ENCODE measurements at places on chromosomes 1 and 21.

GRCh38 chr1:162159515-162159914 is 90.0 kb downstream of the NOS1AP start:
- DNase-seq, result no peak

GRCh38 chr1:156608981-156609380 is 7.7 kb upstream of the GPATCH4 start:
- DNase-seq, result peak; percentile 48

DNA sequence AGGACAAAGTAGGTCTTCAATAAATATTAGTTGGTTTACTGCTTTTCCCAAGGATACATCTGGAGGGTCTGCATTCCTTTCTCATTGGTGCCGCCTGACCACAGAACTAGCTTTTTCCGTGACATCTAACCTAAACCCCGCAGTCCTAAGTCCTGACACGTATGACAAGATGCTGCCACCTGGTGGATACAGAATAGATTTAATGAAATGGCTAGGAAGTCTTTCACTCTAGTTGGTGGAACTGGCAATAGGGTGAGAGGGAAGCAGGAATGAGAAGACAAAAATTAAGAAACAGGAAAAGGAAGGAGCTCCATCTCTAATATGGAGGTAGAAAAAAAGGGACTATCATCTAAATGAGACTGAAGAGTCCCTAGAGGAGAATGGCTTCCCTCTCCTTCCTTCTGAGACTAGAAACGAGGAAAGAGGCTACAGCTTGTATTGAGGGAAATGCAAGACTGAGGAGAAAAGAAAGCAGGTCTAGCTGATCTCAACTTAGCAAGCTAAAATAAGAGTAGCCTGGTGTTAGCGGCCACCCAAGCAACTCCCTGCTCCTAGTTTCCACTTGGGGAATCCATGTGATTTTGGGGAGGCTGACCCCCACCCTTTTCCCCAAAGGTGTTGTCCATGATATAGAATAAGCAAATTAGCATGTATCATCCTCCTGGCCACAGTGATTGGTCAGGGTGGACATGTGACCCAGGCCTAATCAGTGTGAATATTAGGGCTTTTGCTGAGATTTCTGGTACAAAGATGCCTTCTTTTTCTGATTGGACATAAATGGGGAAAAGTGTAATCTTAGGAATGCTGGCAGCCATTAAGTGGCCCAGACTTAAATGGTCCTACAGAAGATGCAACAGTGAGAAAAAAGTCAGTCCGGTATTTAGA is 5.9 kb downstream of the RFX5 start:
- peak; percentile 73 for DNase-seq

- DNase-seq, result peak; percentile 42
Observed at GRCh38 chr1:154186177-154186576, 5.7 kb downstream of the TPM3 start.

GRCh38 chr1:5686195-5686594 is 306.0 kb downstream of the NPHP4 start:
- DNase-seq, result no peak

GRCh38 chr1:58983633-58984245 is 199.9 kb upstream of the JUN start:
- DNase-seq, result no peak

- DNase-seq, result no peak
Observed at GRCh38 chr1:3014443-3015268, 6.6 kb upstream of the ACTRT2 start.

DNA sequence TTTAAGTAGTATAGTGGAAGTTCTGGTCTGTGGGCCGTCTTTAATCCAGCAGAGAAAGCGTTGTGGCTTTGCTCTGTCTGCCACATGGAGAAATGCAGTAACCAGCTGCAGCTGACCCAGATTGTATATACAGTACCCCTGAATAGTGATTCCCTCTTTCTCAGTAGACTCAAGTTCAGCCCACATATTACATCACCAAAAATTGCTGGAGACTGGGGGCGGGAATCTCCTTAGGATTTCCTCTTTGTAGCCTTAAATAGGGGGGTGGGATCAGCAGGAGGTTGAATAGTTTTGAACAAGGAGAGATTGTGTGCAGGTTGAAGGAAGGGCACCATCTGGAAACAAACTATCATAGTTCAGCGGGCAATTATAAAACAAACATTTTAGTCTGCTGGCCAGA is at the start of gene ANGPTL1:
Gene ANGPTL1 (minus strand): TSS at position 134 of the 400 bp plus-strand sequence. CDS start 5,301 bp downstream, outside the sequence.
- no peak for DNase-seq

DNA sequence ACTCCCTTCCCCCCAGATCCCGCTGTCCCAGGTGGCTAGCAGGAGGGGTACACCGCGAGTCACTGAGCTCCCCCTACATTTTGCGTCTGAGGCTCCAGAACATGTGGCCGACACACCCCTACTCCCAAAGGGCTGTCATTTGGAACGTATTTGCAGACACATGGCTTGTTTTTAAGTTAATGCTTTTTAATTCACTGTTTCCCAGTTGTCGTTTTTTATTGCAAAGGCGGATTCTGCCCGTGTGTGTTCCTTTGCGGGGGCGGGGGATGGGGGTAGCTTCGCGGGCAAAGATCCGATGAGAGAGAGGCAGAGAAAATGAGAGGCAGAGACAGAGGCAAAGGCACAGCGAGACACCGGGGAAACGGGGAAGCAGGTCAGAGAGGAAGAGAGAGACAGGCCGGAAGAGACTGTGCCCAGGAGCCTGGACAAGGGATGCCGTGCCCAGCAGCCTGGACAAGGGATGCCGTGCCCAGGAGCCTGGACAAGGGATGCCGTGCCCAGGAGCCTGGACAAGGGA is 270.2 kb downstream of the FOXD2 start:
- DNase-seq, result no peak

- DNase-seq, result no peak
Observed at GRCh38 chr1:115647919-115648650, 6.3 kb downstream of the VANGL1 start.

GRCh38 chr1:99146129-99146848 is 118.0 kb upstream of the PLPPR4 start:
- peak; percentile 32 for DNase-seq

GRCh38 chr1:24108334-24109165 is 3.4 kb downstream of the MYOM3 start:
- DNase-seq, result peak; percentile 81

GRCh38 chr1:244964112-244964971 is 100.0 kb upstream of the HNRNPU start:
- DNase-seq, result peak; percentile 33
